Uterus (tissue), 4 donors: ENCODE measurements at places on chromosomes 6 and 20. TPM values are rescaled to one million over a fixed set of nuclear protein-coding genes. Genes with fewer than 3 reads are reported as not detected.
A peak's percentile ranks its signal among the peaks of the same experiment; 100 is the strongest.

DNA sequence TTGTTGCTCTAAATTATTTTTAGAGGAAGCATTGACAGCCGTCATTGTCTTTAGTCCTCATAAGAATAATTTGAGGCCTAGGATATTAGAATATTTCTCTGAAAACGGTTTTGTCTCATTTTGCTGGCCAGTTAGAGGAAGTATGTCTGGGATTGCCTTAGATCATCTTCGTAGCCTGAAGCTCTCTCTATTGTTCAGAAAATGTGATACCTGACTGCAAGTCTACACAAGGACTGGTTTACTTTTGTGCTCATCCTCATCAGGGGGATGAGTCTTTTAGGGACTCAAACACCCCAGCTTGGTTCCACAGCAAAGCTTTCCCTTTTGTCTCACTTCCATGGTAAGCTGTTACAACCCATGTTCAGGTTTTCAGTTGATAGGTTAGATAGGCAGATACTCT, 141.8 kb downstream of the FARS2 start:
- no peak for DNase-seq
- H3K27me3 ChIP-seq, result no peaks in the 10 kb centered on the region
- H3K27ac ChIP-seq, result no peak overlapping the region
- no peaks in the 10 kb centered on the region for H3K4me1 ChIP-seq
- H3K4me3 ChIP-seq, result no peak overlapping the region
- no peaks in the 10 kb centered on the region for H3K36me3 ChIP-seq

GRCh38 chr6:169806701-169807100, 55.3 kb downstream of the ERMARD start:
- H3K4me3 ChIP-seq, result no peak overlapping the region
- no peaks in the 10 kb centered on the region for H3K27me3 ChIP-seq
- H3K27ac ChIP-seq, result no peak overlapping the region

- H3K4me1 ChIP-seq, result peaks cover 6% of the 10 kb centered on the region
- H3K4me3 ChIP-seq, result no peak overlapping the region
- no peaks in the 10 kb centered on the region for H3K36me3 ChIP-seq
- DNase-seq, result no peak
Measured at GRCh38 chr6:44037847-44038542, 89.3 kb downstream of the MRPL14 start.

DNA sequence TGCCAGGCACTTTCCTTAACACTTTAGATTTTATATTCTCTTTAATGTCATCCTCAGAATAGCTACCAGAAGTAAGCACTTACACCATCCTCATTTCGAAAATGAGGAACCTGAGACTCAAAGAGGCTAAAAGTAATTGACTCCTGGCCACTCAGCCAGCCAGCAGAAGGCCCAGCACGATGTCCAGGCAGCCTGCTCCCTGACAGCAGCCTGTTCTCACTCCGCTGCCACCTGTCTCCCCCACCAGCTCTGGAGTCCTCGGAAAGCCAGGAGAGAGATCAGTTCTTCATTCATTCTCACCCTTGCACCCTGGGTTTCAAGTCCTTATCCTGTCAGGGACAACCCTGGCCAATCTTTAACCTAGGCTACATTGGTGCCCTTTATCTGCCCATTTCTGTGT, 174.0 kb downstream of the SASH1 start:
- DNase-seq, result no peak
- H3K36me3 ChIP-seq, result no peaks in the 10 kb centered on the region
- H3K27ac ChIP-seq, result no peak overlapping the region
- H3K27me3 ChIP-seq, result no peaks in the 10 kb centered on the region
- H3K4me1 ChIP-seq, result no peaks in the 10 kb centered on the region
- H3K4me3 ChIP-seq, result no peak overlapping the region

- no peak overlapping the region for H3K27ac ChIP-seq
- H3K4me1 ChIP-seq, result no peaks in the 10 kb centered on the region
- H3K27me3 ChIP-seq, result no peaks in the 10 kb centered on the region
- no peaks in the 10 kb centered on the region for H3K36me3 ChIP-seq
- no peak overlapping the region for H3K4me3 ChIP-seq
Measured at GRCh38 chr6:100685747-100686146, 195.4 kb downstream of the ASCC3 start.

- H3K4me1 ChIP-seq, result no peaks in the 10 kb centered on the region
- H3K27me3 ChIP-seq, result no peaks in the 10 kb centered on the region
- no peak for DNase-seq
- no peak overlapping the region for H3K4me3 ChIP-seq
- H3K27ac ChIP-seq, result no peak overlapping the region
Measured at GRCh38 chr6:41976794-41977484, 35.3 kb upstream of the CCND3 start.

DNA sequence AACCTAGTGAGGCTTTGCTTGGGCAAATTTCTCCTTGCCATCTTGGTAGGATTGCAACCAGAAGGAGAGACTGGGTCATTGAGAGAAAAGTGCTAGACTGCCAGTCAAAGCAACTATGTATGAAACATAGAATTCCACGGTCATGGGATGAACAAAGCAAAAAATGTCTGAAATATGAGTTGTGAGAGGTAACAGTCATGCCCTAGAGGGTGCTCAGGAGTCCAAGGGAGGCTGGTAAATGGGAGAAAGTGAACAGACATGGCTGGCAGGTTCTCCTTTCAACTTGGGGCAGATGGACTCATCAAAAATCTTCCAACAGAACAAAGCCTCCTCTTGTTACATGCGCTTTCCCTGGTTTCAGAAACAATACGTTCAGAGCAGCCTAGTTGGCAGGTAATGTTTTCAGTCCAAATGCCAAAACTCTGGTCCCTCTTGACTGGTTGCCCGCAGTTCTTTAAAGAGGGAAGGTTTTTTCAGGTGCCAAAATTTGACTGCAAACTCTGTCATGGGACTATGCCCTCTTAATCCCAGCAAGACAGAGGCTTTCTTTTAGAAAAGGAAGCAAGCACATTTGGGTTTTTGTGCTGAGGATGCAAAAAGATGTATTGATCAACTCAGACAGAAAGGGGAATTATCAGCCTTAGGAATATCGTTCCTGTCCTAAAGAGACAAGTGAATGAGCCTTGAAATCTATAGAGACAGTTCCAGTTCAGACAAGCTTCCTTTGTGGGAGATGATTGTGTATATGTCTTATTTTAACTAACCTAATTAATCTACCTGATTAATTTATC, 68.5 kb upstream of the SASH1 start:
- H3K4me1 ChIP-seq, result no peaks in the 10 kb centered on the region
- no peak overlapping the region for H3K27ac ChIP-seq
- no peak overlapping the region for H3K4me3 ChIP-seq
- DNase-seq, result no peak

- no peak for DNase-seq
- no peaks in the 10 kb centered on the region for H3K4me1 ChIP-seq
- H3K4me3 ChIP-seq, result no peak overlapping the region
- H3K36me3 ChIP-seq, result no peaks in the 10 kb centered on the region
Measured at GRCh38 chr6:25388776-25389175, 109.6 kb downstream of the CARMIL1 start.

- no peak for DNase-seq
- H3K27me3 ChIP-seq, result no peaks in the 10 kb centered on the region
- H3K27ac ChIP-seq, result no peak overlapping the region
- no peaks in the 10 kb centered on the region for H3K4me1 ChIP-seq
Measured at GRCh38 chr6:52718550-52718949, 44.7 kb downstream of the GSTA2 start.

DNA sequence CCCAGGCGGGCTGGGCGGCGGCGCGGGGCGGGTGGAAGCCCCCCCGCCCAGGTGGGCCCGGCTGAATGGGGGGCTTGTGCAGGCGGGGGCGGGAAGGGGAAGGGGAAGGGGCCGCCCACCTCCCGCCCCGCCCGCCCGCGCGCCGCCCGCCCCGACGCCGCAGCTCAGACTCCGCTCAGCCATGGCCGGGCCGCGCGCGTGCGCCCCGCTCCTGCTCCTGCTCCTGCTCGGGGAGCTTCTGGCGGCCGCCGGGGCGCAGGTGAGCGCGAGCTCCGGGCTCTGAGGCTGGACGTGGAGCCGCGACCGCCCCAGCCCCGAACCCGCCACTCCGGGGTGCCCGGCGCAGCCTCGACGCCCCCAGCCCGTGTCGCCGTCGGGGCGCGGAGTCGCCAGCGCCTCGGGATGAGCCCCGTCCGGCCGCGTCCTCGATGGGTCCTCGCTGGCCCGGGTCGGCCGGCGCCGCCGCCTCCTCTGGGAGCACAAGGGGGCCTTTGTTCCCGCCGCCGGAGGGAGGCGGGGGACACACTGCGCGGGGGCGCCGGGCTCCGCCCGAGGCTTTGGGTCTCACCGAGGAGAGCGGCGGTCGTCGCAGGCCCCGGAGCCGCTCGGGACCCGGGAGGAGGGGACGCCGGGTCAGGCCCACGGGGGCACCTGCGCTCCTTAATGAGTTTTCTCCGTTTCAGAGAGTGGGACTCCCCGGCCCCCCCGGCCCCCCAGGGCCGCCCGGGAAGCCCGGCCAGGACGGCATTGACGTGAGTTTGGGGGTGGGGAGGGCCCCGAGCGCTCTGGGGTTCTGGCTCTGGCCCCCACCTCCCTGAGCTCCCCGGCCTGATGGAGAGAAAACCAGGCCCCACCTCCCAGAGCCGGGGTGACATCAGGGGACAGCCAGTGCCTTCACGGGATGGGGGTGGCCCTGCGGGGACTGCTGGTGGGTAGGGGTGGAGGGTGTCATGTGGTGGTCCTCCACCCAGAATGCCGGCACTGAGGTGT, at the start of gene COL9A3:
Gene COL9A3, plus strand, starts transcription at position 167 of the 990 bp plus-strand sequence. Its CDS starts 15 bp downstream, at position 182.
- H3K36me3 ChIP-seq, result no peaks in the 10 kb centered on the region
- H3K27ac ChIP-seq, result no peak within 1 kb of the TSS
- no peak for DNase-seq
- H3K4me3 ChIP-seq, result peak within 1 kb of the TSS; percentile 8

- no peaks in the 10 kb centered on the region for H3K27me3 ChIP-seq
- no peak for DNase-seq
- H3K36me3 ChIP-seq, result no peaks in the 10 kb centered on the region
- H3K4me3 ChIP-seq, result no peak overlapping the region
- no peaks in the 10 kb centered on the region for H3K4me1 ChIP-seq
- no peak overlapping the region for H3K27ac ChIP-seq
Measured at GRCh38 chr6:99979953-99980352, 14.1 kb downstream of the MCHR2 start.

- H3K4me3 ChIP-seq, result peak overlapping the region; percentile 13
- H3K36me3 ChIP-seq, result no peaks in the 10 kb centered on the region
- peak; percentile 86 for DNase-seq
- peak overlapping the region; percentile 36 for H3K27ac ChIP-seq
- peaks cover 13% of the 10 kb centered on the region for H3K4me1 ChIP-seq
Measured at GRCh38 chr20:24994470-24995368, 2.2 kb upstream of the APMAP start.

DNA sequence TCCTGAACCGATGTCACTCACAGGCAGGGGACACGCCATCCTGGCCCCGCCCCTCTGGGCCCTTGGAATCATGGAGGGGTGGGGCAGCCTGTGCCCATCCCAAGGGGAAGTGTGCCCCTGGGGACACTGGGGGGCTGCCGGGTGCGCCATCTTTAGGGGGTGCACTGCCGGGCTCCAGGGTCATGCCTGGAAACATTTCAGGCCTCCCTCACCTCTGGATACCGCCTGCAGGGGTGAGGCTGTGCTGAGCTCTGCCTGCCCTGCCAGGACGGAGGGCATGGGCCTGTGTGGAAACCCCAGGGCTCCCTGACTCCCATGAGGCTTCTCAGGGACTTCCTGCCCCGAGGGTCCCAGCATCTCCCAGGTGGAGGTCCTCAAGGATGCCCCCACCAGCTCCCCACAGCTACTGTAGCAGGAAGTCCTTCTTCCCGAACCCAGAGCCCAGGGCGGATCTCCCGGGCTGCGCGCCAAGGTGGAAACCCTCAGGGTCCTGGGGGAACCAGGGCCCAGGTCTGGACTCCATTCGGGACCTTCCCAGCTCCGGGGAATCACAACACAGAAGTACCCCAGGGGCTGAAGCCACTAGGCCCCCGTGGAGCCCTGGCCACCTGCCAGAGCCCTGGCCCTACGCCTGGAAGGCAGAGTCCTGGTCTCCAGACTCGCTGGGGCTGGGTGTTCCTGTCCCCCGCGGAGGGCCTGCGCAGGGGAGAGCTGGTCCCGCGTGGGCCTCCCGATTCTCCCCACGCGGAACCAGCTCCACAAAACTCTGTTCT, 15.6 kb downstream of the CHRNA4 start:
- H3K27ac ChIP-seq, result no peak overlapping the region
- H3K4me3 ChIP-seq, result no peak overlapping the region
- no peaks in the 10 kb centered on the region for H3K4me1 ChIP-seq
- no peak for DNase-seq
- no peaks in the 10 kb centered on the region for H3K36me3 ChIP-seq

- no peaks in the 10 kb centered on the region for H3K27me3 ChIP-seq
- DNase-seq, result no peak
- no peak overlapping the region for H3K4me3 ChIP-seq
- no peaks in the 10 kb centered on the region for H3K36me3 ChIP-seq
Measured at GRCh38 chr6:113723182-113723581, 134.0 kb upstream of the MARCKS start.

DNA sequence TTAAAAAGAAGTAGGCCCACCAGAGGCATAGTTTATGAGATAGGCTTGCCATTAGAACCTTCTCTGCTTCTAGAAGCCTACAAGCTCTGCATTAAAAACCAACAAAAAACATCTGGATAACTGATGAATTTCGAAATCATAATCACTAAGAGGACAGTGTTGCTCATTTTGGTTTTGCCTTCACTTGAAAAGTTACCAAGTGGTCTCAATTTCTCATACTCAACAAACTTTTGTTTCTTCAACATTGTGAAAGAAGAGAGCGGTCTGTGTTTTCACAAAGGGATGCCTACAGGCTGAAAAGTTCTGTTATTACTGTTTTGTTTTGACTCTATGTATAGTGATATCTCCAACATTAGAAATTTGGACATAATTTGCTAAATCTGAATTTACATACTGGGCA, 98.9 kb downstream of the PDSS2 start:
- no peak overlapping the region for H3K4me3 ChIP-seq
- DNase-seq, result no peak
- no peak overlapping the region for H3K27ac ChIP-seq
- H3K36me3 ChIP-seq, result no peaks in the 10 kb centered on the region
- no peaks in the 10 kb centered on the region for H3K4me1 ChIP-seq

DNA sequence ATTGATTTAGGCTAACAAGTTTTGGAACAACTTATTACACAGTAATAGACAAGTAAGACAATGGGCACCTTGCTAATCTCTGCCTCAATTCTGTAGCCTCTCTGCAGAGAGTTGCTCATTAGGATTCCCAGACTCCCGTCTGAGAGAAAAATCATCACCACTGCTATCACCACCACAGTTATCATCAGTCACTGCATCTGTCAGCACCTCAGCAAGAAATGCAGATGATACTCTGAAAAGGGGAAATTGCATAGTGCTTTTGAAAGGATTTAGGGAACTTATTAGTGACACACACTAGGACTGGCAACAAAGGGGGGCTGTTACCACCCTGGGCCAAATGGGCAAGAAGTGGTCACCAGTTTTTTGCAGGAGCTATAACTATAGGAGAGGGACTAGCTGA, 39.9 kb downstream of the FOXA2 start:
- H3K27ac ChIP-seq, result no peak overlapping the region
- H3K27me3 ChIP-seq, result no peaks in the 10 kb centered on the region
- no peaks in the 10 kb centered on the region for H3K36me3 ChIP-seq

The TREML2 gene
- not detected for total RNA-seq

The FRS3 gene
- total RNA-seq, result 1.2 TPM

The GSTA2 gene
- total RNA-seq, result not detected

The SCRT2 gene
- not detected for total RNA-seq

The ROS1 gene
- total RNA-seq, result 2.0 TPM

The MCCD1 gene
- not detected for total RNA-seq
